ENCODE measurements at places on chromosomes 3 and 15.

DNA sequence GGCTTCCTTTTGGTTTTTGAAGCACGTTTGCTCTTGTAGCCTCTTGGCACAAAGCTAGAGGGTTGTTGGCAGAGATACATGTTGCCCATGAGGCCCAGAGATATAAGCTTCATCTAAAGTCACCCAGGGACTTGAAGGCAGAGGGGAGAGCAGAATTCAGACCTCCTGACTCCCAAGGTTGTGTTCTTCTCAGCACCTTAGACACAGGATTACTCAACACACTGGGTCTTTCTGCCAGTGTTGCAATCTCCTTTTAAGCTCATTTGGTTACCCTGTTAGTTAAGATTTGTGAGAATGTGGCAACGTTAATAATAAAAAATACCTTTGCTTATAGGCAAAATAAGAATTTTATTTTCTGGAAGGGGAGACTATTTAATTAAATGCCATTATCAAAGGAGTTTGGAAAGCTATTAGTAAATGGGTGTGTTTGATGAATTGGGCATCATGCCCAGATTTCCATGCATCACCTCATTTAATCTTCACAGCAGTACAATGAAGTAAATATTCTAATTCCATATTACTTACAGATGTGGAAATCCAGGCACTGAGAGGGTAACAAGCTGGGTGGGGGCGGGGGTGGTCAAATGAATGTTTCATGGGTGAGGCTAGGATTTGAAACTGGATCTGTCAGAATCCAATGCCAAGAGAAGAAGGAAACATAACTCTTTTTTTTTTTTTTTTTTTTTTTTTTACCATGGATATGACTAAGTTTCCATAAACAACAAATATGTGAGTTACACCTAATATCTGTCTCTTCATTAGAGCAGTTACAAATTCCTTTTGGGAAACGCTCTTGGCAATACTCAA lies 183.3 kb downstream of the NR1D2 start:
- DNase-seq: no peak

GRCh38 chr15:85755942-85756341 lies 38.8 kb downstream of the KLHL25 start:
- DNase-seq: no peak

DNA sequence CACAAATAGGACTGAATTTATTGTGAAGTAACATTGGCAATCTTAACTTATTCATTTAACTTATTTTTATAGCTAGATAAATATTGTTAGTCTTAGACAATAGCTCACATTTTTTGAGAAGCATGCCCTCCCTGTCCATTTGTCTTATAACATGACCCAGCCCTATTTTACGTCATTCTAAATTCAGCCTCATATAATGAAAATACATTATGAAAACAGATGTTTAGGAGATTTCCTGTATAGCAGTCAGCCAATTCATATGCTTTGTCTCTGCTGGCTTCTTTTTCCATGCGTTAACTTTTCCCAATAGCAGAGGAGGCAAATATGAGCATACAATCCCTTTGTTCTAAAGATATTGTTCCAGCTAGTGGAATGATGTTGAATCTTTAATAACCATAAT lies 29.3 kb downstream of the CD200 start:
- no peak for DNase-seq

DNA sequence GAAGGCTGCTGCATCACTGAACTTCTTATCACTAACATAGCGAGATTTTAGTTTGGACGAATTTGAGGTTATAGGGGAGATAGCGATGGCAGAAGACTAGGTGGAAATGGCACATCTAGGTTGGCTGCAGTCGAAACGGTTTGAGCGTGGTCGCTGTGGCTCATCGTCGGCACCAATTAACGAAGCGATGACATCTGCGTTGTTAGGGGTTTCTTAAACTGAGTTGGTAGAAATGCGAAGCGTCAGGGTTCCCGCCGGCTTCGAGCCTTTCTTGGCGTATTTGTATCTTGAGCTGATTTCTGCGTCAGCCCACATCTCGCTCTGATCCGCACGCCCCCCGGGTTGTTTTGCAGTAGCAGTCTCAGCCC lies 319 bp downstream of the LNP1 start:
- DNase-seq: peak; percentile 54

- no peak for DNase-seq
These were observed 95.9 kb downstream of the FAM43A start for GRCh38 chr3:194781617-194782016.
